Substantia nigra (tissue), 51 donors: ENCODE measurements at places on chromosomes 12 and 14.

DNA sequence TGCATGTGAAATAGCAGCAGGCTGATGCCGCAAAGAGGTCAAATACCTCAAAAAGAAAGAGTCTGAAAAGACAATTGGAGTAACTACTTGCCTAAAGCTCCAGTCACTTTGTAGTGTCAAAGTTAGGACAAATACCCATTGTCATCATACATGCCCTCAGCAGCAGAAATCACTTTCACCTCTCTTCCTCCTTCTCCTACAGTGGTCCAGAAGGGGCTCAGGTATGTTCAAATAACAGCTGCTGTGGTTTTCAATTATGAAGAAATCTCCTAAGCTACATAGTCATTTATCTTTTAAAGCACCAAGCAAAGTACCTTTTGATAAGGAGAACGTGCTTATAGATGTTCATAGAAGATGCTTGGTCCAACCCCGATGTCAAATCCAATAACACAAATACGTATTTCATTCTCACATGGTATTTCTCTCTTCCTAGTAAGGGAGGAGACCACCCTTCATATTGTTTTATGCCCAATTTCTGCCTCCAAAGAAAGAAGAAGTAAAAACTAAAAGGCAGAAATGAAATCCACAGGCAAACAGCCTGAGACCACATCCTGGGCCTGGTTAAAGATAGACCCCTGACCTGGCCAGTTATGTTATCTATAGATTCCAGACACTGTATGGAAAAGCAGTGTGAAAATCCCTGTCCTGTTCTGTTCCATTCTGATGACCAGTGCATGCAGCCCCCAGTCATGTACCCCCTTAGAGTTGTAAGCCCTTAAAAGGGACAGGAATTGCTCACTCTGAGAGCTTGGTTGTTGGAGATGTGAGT is 23.7 kb downstream of the GYS2 start:
- DNase-seq = no peak

DNA sequence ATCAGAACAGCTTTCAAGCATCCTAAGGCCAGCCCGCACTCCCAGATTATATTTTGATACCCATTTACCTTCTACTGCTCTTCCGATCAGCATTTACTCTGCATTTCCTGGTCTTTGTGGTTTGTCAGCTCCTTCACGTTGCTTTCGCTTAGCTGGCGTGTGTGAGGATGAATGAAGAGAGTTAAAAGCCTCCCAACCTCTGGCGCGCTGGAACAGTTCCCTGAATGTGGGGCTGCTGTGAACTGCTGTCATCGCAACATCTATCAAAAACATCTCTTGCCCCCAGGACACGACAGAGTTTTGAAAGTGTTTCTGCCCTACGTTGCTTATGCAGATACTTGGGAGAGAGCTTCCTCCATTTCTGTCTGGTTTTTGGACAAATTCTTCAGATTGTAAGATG is 129.2 kb downstream of the KCNA5 start:
- no peak for DNase-seq

DNA sequence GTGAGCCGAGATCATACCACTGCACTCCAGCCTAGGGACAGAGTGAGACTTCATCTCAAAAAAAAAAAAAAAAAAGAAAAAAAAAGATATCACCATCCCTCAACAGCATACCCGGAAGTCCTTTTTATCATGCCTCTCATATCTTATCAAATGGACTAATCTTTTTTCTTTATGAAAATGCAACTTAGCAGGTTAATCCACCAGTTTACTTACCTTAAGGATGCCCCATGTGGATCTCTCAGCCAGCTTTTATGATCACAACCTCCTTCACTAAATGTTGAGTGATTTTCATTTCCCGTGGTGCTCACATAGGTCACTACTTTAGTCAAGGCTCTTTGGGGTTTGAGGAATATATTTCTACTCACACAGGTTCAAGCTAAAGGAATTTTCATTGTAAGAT is 248.8 kb upstream of the TBX3 start:
- DNase-seq = no peak

DNA sequence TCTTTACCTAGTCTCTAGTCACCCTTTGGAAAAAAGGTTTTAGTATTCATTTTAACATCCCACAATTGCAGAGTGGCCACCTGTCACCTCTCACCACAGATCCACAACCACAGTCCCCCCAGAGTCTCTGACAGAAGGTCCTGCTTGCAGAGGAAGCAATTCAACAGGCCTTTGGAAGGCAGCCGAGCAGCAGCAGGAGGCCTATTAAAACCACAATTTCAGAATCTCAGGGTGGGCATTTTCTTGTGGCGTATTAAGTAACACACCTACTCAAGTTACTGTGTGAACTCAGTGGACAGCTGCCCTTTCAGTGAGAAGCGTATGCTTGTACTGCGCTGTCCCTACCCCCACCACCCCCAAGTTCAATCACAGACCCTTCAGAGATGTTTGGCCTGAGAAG is 234.0 kb upstream of the HMGA2 start:
- no peak for DNase-seq

DNA sequence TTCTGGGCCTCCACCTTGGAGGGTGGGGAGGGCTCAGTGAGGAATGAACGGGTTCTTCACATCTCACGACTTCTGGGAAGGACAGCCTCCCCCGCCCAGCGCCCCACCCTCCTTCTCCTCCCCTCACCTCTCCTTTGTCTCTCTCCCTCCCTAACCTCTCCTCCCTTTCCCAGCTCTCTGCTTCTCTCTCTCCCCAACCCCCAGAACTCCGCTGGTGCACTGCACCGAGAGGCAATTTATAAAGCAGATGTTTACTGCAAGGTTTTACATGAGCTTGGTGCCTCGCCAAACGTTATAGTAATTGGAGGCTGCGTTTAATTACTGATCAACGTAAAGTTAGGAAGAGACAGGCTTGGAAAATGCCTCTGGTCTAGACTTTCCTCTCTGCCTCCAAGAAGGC is 42.9 kb upstream of the FAM222A start:
- DNase-seq = no peak

GRCh38 chr12:116336542-116337065 is 59.1 kb upstream of the MED13L start:
- no peak for DNase-seq

DNA sequence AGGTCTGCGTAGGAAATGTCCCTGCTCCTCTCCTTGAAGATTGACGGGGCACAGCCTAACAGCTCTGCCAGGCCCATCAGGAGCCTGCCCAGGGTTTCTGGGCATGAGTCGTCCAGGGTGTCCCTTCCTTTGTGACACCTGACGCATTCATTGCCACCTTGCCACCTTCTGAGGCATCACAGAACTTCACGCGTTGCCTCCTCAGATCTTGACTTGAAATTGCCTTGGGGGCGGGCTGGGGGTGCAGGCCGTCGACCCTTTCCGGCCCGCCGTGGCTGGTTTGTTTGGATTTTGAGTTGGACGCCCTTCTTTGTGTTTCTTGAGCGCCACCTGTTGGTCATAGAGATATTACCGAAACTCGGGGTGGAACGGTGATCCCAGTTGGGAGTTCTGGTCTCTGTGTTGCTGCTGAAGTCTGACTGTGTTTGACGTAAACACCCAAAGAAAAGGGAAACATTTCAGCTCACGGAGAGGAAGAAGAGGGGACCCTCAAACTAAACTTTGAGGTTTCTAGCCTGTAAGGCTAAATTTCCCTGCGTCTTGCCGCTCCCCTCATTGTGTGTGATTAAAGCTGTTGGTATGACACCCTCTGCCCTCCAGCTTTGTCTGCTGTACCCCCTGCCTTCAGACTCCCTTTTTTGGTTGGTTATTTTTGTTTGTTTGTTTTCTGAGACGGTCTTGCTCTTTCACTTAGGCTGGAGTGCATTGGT is 44.6 kb downstream of the MLXIP start:
- peak; percentile 50 for DNase-seq

- DNase-seq = no peak
Measured at GRCh38 chr12:130225347-130225746, 63.1 kb downstream of the FZD10 start.

- no peak for DNase-seq
Measured at GRCh38 chr14:55800156-55800785, 220.3 kb downstream of the KTN1 start.

DNA sequence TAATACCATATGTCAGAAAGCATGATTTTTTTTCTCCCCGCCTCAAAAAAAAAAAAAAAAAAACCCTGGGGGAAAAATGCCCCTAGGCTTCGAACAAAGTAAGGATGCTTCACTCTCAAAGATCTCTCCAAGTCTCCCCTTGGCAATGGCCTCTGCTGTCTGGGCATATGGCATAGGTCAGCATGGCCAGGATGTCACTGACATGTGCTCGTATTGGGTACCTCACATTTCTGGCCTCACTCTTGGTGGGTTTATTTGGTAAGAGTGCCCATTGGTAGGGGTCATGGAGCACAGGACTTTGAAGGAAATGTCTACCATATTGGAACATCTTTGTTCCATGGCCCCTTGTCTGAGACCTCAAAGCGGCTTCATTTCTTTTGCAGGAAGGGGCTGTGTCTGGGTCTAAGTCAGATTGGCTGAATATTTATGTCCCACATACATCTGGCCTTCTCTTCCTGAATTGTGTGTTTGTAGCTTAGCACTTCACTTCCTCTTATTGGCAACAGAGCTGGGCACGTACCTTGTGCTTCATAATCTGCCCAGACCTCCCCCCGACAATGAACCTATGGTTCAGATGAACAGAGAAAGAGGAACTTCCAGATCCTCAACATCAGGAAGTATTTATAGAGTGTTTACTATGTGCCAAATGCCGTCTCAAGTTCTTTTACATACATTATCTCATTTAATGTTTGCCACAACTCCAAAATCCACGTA is 36.3 kb upstream of the OAS1 start:
- DNase-seq = no peak

GRCh38 chr14:78997811-78998210 is 827.6 kb downstream of the NRXN3 start:
- no peak for DNase-seq

GRCh38 chr12:132888852-132889251 is 1.4 kb upstream of the CHFR start:
- no peak for DNase-seq

GRCh38 chr14:104287301-104288009 is 149.1 kb downstream of the KIF26A start:
- no peak for DNase-seq

- no peak for DNase-seq
Measured at GRCh38 chr12:130634866-130635265, 81.2 kb downstream of the RIMBP2 start.

DNA sequence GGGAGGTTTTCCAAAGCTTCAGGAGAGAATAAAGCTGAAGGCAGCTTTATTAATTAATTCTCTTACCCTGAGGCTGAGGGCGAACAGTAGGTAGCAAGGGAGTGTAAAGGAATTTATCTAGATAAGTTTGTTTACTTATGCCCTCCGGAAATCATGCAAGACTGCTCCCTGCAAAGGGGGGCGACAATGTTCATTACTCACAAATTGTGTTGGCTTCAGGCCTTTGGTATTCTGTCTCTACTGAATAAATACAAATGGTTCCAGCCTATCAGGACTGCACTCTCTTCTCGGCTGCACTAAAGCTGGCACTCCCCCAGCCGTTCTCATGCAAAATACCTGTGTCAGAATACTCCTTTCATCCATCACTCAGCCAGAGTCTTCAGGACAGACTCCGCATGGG is 120.8 kb downstream of the PPHLN1 start:
- no peak for DNase-seq

- DNase-seq = no peak
Measured at GRCh38 chr14:59772233-59772632, 98.3 kb downstream of the RTN1 start.

- DNase-seq = no peak
Measured at GRCh38 chr12:15863984-15864383, 18.2 kb upstream of the STRAP start.

DNA sequence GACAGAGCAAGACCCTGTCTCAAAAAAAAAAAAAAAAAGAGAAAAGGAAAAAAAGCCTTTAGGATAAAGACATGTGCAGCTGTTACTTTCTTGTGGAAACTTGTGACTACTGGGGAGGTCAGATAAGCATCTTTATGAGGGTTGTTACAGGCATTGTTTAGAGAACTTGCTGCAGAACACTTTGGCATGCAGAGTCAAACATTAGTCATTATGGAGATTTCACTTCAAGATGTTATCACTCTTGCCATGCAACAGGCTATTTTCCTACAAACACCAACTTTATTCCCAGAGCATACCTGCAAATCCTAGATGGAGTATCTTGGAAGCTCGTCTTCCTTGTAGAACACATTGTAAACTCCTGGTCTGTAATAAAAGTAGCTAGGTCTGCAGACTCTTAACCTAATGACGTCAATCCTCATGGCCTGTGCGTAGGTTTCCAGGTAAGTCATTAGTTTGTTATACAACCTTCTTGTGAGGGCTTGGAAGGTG is 36.3 kb upstream of the WDR89 start:
- DNase-seq = no peak

DNA sequence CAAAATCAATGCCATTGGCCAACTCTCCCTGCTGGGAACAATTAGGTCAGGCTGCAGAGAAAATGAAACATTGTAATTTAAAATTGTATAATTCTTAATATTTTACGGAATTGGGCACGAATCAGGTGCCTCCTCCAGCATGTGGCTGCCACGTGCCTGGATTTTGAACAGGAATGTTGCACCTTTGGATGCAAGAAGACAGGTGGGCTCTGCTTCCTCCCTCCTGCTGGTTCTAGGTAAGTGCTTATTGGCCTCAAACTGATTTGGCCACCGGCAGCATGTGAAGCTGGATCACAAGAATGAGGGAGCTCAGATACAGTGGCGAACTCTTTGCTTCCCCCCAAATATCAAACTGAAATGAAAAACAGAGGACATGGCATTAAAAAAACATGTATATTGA is 1559.9 kb upstream of the FLRT2 start:
- DNase-seq = no peak

DNA sequence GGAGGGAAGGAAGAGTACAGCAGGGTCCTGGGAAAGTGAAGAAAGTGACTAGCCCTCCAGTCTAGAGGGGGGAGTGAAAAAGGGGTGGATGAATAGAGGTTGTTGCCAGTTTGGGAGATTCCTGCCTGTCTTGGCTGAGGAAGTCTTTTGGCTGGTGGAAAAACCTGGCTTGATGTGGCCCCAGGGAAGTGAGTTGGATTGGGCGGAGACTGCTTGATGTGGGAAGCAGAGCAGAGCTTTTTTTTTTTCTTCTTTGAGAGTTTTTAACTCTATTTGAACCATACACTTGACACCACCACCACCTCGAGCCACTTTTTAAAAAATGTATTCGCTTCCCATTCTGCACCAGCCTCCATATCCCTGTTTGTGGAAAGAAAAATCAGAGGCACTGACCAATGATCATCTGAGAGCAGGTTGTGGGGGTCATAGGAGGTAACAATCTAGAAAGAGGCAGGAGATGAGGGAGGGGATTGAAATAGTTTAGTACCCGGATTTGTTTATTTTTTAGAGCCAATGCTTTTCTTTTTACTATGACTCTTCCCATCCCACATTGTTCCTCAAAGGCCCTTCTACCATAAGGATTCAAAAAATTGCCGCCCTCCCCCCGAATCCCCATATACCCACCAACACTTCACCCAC is 690 bp upstream of the DTX3 start:
- no peak for DNase-seq

DNA sequence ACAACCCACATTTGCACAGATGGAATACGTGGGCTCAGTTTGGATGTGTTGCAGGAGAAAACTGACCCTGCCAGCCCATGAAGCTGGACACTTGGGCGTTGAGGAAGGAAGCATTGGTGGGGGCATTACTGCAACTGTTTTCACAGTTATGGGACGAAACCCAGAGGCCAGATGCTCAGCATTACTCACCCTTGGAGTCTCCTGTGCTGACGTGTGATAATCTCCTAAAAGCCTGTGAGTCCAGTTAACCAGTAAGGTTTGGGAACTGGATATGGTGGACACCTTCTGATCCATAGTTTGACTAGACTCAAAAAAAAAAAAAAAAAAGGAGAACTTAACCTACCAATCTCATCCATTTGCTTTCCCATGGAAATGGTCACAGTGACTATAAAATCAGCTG is 52.8 kb upstream of the EGLN3 start:
- DNase-seq = no peak

GRCh38 chr14:51774209-51774608 is 86.2 kb upstream of the GNG2 start:
- DNase-seq = no peak

GRCh38 chr12:61870658-61871484 is 389.3 kb upstream of the USP15 start:
- DNase-seq = no peak
